ENCODE measurements at places on chromosomes 13 and 19.

GRCh38 chr19:5103812-5104410, 135.0 kb downstream of the KDM4B start:
- DNase-seq: no peak

- no peak for DNase-seq
These were observed 44.8 kb downstream of the ANKRD10 start for GRCh38 chr13:110869805-110870706.

DNA sequence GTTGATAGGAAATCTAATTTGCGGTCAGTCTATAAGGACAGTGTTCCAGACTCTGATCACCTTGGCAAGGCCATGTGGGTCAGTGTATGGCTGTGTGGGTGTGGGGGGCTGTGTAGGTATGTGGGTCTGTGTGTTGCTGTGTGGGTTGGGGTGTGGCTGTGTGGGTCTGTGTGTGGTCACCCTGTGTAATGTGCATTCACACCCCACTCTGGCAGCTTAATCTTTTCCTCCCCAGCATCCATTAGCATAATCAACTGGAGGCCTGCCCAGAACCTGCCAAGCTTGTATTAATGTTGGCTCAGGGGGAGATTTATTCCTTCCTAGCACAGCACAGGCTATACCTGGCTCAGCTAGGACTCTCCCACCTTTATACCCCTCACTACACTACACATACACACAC, 203.2 kb downstream of the TUBA3C start:
- no peak for DNase-seq

DNA sequence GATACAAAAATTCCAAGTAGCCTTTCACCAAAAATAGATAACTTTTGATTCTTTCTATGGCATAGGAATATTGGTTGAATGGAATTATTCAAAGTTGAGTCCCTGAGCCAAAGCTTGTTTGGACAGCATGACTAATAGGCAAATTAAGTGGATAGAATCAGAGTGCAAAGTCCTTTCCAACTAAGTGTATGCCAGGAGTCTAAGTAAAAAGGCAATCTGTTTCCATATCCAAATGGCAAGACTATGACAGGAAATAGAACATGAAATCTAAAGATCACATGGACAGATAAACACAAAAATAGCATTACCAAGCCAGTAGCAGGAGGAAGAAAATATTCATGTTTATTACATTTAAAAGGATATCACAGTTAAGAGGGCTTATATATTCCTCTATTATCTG, 804.6 kb downstream of the SLITRK6 start:
- no peak for DNase-seq

GRCh38 chr13:43574605-43575004, 212.2 kb downstream of the ENOX1 start:
- no peak for DNase-seq

DNA sequence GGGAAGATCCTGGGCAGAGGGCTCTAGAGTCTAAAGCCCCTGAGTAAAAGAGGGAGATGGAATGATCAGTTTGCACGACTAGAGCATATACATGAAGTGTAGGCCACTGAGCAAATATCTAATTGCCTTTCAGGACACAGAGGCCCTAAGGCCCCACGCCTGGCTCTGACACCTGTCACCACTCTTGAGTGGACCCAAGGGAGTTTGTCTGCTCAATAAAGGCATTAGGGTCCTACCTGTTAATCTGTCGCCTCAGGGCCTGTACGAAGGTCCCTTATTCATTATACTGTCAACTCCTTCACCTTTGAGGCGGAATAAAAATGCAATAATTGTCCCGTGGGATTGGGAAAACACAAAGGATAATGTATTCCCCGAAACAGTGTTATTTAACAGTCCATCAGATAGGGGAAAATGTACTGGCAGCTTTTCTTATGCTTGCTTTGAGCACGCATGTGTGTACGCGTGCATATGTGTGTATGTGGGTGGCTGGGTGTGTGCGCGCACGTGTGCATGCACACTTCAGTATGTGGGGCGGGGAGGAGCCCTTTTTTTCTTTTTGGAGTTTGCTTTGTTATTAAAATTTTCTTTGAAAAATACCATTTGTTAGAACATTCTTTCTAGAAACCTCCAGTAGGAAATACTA, 161.8 kb upstream of the SERP2 start:
- no peak for DNase-seq

- DNase-seq: no peak
These were observed 2.0 kb upstream of the ZDHHC20 start for GRCh38 chr13:21461131-21461530.

DNA sequence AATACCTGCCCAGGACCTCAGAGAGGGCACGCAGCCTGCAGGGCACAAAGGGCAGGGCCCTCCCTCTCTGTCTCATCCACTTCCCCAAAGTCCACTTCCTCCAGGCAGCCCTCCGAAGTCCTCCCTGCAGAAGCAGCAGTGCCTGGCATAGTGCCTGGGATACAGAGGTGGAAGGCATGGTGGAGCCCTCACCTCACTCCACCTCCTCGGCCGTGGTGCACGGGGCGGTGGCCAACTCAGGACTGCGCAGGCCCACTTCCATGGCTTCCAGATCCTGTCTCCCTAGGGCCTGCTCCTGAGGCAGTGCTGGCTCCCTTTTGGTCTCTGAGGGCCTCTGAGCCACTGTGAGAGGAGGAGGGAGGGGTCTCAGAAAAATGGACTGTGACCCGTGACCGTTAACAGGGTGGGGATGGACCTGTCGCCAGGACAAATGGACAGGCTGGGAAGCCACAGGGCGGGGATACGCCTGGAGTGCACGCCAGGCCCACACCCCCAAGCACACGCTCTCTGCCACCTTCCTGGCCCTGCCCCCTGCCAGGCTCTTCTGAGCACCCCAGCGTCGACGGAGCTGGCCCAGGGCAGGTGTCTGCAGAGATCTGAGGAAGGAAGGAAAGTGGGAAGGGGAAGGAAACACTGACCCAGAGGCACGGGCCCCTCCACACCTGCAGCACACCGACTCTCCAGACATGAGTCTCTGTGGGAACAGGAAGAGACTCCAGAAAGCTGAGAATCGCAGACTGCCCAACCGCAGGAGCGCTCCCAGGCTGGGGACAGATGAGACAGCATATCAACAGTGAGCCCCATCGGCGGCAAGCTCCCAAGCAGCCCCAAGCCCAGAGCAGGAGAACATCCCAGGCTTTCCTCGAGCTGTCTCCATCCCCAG, 8.4 kb downstream of the REXO1 start:
- DNase-seq: no peak

GRCh38 chr19:13269348-13269747, 119.1 kb downstream of the IER2 start:
- DNase-seq: no peak

DNA sequence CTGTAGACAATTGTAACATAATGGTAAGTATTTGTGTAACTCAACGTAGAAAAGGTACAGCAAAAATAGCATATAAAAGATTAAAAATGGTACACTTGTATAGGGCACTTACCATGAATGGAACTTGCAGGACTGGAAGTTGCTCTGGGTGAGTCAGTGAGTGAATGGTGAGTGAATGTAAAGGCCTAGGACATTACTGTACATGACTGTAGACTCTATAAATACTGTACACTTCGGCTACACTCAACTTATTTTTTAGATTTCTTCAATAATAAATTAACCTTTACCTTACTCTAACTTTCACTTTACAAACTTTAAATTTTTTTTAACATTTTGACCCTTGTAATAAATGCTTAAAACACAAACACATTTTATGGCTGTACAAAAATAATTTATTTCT, 72.1 kb upstream of the FAM216B start:
- DNase-seq: no peak

DNA sequence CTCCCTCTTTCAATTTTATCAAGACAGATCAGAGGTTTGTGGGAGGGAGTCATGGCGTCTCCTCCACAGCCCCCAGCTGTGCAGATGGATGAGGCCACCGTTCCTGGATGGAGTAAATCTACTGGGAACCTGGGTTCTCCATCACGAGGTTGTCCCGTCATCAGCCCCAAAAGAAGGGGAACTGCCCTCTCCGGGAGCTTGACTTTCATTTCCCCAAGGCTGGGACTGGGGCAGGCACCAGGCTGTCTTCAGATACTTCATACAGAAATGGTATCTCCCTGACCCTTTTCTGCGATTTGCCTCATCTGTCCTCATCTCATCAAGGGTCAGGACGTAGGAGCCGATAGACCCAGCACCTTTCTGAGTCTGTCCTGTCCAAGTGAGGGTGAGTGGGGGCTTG, 9.8 kb downstream of the LILRB2 start:
- DNase-seq: no peak

DNA sequence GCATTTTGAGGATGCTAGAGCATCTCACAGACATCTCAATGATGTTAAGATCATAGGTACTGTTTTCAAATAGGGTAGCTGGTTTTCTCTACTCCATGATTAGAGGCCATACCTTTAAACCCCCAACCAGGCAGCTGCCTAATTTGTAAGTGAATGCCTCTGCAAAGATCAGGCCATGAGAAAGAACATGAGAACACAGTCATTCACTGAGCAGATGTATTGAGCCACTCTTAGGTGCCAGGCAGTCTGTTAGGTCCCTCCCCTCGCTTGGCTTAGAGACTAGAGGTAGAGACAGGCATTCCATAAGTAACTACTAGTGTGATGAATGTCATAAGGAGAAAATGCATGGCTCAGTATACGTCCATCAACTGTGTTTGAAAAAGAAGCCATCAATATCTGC, 410.0 kb downstream of the FGF9 start:
- no peak for DNase-seq

DNA sequence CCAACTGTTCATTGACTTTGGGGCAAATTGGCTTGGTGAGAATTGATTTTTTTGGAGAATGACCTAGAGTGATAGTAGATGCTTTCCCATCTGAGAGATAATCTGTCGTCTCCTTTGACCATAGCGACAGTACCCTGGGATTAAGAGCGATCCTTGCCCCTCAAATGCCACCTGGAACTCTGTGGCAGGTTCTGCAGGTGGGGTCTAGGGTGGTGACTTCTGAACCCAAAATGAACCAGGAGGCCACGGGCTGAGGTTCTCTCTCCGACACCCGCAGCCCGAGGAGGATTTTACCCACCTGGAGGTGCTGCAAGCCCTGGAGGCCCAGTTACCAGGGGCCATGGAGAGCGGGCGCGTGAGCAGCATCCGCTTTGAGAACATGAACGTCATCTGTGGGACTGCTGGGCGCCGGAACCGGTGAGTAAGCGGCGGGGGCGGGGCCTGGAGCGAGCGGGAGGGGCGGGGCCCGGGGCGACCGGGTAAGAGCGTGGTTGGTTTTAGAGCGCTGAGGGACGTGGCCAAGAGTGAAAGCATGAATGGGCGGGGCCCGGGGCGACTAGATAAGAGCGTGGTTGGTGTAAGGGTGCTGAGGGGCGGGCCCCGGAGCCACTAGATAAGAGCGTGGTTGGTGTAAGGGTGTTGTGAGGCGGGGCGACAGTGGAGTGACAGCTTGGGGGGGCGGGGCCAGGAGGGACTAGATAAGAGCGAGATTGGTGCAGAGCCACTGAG, 8.6 kb downstream of the C19orf81 start:
- no peak for DNase-seq

DNA sequence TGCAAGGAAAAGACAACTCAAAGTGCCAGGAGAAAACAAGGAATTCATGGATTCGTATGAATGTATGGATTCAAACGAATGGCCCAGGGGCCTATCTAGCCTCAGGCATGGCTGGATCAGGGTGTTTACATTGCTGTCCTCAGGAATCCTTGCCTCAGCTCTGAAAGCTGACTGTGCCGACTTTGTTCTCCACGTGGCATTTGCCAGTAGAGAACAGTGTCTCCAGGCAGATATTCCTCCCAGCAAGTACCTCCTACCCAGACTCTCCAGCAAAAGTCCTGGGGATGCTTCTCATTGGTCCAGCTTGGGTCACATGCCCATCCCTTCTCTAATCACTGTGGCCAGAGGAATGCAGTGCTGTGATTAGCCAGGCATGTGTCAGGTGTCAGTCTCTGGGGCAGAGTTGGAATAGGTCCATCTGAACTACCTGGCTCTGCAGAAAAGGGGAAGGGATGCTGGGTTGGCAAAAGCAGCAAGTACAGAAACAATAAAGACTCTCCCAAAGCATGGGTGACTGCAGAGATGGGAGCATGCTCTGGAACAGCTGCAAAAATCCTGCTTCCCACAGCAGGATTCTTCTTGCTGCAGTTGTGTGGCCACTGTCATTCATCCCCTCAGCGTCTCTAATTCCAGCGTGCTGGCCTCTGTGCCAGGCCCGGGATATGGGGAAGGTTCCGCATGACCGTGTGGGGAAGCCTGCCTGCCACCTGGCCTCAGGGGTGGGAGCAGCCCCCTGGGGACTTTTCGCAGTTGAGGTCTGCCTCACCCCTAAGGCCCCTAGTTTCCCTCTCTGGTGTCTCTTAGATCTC, 30.0 kb downstream of the CCNE1 start:
- DNase-seq: no peak

- DNase-seq: no peak
These were observed 32.6 kb upstream of the SLC46A3 start for GRCh38 chr13:28751175-28751960.

GRCh38 chr19:29239213-29239776, 26.3 kb upstream of the UQCRFS1 start:
- no peak for DNase-seq

DNA sequence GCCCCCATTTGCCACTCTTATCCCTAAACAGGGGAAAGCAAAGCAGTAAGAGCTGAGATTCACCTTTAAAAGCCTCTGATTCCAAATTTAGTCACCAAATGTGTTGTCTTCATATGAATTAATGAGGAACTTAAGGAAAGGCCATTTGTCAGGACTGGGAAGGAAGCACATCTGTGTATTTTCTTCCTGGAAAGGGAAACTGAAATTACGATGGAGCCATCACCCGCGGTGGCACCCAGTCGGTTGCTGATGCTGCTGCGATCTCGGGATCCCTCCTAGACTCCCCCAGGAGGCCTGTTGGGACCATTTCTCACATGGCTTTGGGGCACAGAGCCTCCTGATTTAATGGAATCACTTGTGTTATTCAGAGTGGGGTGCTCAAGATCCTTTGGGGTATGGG, 7.4 kb upstream of the IL4I1 start:
- DNase-seq: no peak

DNA sequence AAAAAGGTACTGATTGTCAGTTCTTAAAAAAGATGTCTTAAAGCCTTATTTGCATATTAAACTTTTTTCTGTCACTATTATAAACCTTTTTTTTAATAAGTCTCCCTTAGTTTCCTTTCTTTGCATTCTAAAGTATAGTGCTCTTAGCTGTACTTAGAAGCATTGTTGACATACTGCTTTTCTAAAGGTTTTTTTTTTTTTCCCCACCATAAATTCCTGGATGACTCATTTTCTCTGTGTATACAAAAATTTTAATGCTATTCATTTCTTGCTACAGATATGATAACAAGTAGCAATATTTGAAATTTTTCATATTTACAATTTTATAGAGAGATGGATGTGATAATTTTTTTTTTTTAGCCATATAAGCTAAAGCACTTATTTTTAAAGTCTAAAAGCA, 43.5 kb downstream of the METTL21C start:
- no peak for DNase-seq
